ENCODE measurements at places on chromosomes 1 and 21. TPM values are rescaled to one million over a fixed set of nuclear protein-coding genes. Genes with fewer than 3 reads are reported as not detected.

- no peaks in the 10 kb centered on the region for H3K36me3 ChIP-seq
- no peaks in the 10 kb centered on the region for H3K4me1 ChIP-seq
- no peak overlapping the region for H3K27ac ChIP-seq
- H3K4me3 ChIP-seq: no peak overlapping the region
Observed at GRCh38 chr1:205576011-205576410, 55.8 kb downstream of the ELK4 start.

DNA sequence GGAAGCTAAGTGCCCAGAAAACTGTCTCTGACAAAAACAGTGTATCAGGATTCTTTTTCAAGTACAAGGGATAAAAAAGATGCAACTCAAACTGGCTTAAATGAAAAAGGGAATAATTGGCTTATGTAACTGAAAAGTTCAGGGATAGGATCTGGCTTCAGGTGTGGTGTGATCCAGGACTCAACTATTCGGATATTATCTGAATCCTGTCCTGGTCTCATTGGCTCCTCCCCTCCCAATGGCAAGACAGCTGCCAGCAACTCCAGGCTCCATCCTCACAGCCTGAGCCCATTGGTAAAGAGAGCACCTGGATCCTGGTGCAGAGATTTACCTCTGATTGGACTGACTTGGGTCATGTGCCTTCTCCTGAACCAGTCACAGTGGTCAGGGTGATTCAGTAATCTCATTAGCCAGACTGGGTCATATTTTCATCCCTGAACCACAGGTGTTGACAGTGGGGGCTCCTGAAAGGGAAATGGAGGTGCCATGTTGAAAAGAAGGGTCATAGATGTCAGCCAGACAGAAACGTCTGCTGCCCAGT lies 205.4 kb upstream of the TMEM51 start:
- H3K4me1 ChIP-seq: no peaks in the 10 kb centered on the region
- no peaks in the 10 kb centered on the region for H3K36me3 ChIP-seq
- no peaks in the 10 kb centered on the region for H3K27me3 ChIP-seq
- DNase-seq: no peak

- DNase-seq: no peak
- H3K4me3 ChIP-seq: no peak overlapping the region
- no peaks in the 10 kb centered on the region for H3K36me3 ChIP-seq
- H3K27ac ChIP-seq: no peak overlapping the region
- no peaks in the 10 kb centered on the region for H3K4me1 ChIP-seq
Observed at GRCh38 chr1:214615871-214616270, 12.9 kb downstream of the CENPF start.

- no peak overlapping the region for H3K4me3 ChIP-seq
- DNase-seq: no peak
- H3K27me3 ChIP-seq: peaks cover 3% of the 10 kb centered on the region
Observed at GRCh38 chr1:66505671-66506392, 28.1 kb upstream of the SGIP1 start.

DNA sequence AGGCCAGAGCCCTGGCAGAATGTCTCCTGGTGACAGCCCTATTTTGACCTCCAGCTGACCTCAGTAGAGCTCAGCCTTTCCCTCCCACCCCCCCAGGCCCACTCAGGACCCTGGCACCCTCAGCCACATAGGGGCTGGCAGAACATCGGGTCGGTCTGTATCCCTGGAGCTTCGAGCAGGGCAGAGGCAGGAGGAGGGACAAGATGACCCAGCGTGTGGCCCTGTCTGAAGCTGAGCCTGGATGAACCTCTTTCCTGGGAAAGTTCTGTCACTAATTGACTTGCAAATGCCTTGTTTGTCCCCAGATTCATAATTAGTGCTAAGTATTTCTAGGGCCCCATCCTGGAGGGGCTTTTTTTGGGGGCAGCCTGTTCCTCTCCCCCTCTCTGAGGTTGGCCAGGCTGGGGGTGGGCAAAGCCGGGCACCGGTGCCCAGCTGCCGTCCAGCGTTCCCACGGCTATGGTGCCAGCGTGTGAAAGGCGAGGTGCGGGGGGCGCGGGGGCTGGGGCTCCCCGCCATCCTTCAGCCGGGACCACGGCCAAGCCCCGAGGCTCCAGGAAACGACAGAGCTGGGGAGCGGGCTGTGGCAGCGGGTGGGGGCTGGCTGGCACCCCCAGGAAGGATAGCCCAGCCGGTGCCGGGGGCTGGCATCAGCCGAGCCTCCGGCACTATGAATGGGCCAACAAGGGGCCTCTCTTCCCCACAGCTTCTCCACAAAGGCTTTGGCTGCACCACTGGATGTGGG lies 31.4 kb downstream of the RHBG start:
- no peak for DNase-seq
- no peaks in the 10 kb centered on the region for H3K36me3 ChIP-seq
- H3K4me3 ChIP-seq: no peak overlapping the region
- H3K4me1 ChIP-seq: no peaks in the 10 kb centered on the region
- H3K27me3 ChIP-seq: no peaks in the 10 kb centered on the region

GRCh38 chr21:45594721-45595489 lies 48.6 kb upstream of the PCBP3 start:
- DNase-seq: no peak
- no peak overlapping the region for H3K4me3 ChIP-seq
- no peak overlapping the region for H3K27ac ChIP-seq
- H3K4me1 ChIP-seq: no peaks in the 10 kb centered on the region
- H3K27me3 ChIP-seq: no peaks in the 10 kb centered on the region

- no peak overlapping the region for H3K27ac ChIP-seq
- no peaks in the 10 kb centered on the region for H3K36me3 ChIP-seq
- no peak overlapping the region for H3K4me3 ChIP-seq
- no peaks in the 10 kb centered on the region for H3K4me1 ChIP-seq
Observed at GRCh38 chr1:164155347-164155746, 403.6 kb upstream of the PBX1 start.

DNA sequence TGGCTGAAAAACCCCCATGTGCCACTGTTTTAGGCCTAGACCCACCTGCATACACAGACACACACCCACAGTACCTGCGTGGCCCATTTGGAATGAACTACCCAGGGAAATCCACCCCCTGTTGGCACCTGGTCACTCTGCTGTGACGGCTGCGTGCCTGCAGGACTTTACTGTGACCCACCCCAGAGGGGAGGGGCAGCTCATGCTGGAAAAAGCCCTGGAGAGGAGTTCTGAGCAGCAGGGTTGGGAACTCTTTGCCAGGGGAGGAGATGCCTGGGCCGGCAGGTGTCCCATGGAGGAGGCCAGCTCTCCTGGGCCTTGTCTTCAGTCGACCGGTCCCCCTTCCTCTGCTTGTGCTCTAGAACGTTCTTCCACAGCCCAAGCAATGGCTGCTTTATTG lies 87.3 kb upstream of the CSF3R start:
- DNase-seq: no peak
- H3K27ac ChIP-seq: no peak overlapping the region
- H3K4me1 ChIP-seq: peaks cover 4% of the 10 kb centered on the region
- H3K36me3 ChIP-seq: no peaks in the 10 kb centered on the region
- peaks cover 2% of the 10 kb centered on the region for H3K27me3 ChIP-seq

The RASAL2 gene
- total RNA-seq: 8.1 TPM

Measured in liver (tissue), 10 donors.